ENCODE measurements at places on chromosomes 13 and 19.

- no peak for DNase-seq
These were observed 56.8 kb downstream of the SKA3 start for GRCh38 chr13:21119526-21119925.

DNA sequence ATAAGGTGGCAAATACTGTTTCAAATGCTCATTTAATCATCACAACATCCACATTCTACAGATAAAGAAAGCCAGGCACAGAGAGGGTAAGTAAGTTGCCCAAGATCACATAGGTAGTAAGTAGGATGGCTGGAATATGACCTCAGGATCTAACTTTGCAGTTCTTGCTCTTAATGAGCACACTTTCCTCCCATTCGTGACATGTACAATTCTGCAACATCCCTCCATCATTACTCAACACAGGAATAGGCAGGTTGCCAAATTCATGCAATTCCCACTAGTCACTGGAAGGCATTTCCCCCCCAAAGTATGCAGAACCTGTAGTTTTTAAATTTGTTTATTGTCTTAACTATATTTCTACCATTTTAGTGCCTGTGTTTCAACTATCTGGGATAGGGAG, 109.2 kb downstream of the OLFM4 start:
- DNase-seq = no peak

- DNase-seq = peak; percentile 48
These were observed 47.1 kb downstream of the TGDS start for GRCh38 chr13:94548821-94549231.

DNA sequence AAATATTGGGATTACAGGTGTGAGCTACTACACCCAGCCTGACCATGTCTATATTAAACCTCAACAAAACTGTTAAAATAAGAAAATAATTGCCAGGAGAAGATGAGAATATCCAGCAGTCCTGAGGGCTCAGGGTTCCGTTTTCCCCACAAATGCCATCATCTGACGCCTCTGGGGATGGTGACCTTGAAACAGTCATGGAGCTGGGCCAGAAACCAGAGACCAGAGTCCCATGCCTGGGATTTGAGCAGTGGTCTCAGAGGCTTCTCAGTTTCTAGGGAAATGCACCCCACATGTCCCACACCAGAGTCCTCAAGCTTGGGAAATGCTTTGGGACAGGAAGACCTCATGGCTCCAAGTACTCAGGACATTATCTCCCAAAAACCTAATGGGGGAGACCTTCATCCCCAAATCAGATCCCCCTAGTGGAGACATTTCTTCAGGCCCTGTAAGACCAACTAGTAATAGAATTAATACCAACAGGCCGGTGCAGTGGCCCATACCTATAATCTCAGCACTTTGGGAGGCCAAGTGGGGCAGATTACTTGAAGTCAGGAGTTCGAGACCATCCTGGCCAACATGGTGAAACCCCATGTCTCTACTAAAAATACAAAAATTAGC, 2.9 kb upstream of the MAP1S start:
- DNase-seq = no peak

GRCh38 chr19:17598953-17599352, 43.5 kb downstream of the COLGALT1 start:
- DNase-seq = no peak

- DNase-seq = no peak
These were observed 531.3 kb downstream of the RFC3 start for GRCh38 chr13:34349091-34349722.

- no peak for DNase-seq
These were observed 786 bp upstream of the LILRA2 start for GRCh38 chr19:54572696-54573311.
